Activated T-cell treated with anti-CD3 and anti-CD28 coated beads for 1 hour (primary cell): ENCODE measurements at places on chromosomes 11 and 22.

- DNase-seq: peak; percentile 29
These were observed at the start of gene LIF for GRCh38 chr22:30245985-30246813. LIF (minus strand) TSS chr22:30246759; CDS start chr22:30246695, 64 bp downstream.

GRCh38 chr11:120527111-120527761 is 15.7 kb downstream of the GRIK4 start:
- DNase-seq: no peak

DNA sequence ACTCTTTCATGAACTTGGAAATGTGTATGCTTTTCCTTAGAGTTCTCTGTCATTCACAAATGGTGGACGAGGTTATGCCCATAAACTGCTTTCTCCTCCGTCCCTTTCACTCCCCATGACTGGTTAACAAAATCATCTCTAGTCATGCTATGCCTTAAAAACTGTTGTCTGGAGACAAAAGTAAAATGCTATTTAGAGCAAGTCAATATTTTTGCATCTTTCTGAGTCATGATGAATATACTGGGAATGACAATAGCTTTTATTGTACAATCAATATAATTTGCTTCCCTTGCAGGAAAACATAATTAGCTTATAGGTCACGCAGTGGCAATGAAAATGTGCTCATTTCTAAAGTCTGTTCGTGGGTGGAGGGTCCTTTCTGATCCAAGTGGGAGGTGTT is 216.7 kb upstream of the SORL1-AS1 start:
- no peak for DNase-seq

DNA sequence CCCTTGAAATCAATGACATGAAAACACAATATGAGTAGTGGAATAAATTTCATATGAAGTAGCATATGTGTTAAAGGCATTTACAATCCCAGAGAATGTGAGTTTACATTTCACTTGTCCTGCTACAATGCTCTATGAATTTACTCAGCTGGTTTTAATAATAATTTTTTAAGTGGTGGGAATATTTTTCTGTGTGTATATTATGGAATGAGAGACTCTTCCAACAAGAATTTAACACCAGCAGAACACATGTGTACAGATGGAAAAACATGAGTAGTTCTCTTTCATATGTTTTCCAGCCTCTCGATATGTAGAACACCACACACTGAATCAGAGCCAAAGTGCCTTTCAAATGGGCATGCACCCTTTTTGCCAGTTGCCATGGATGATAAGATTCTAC is 170.4 kb downstream of the MAML2 start:
- no peak for DNase-seq

- no peak for DNase-seq
These were observed 110.1 kb downstream of the ETS1 start for GRCh38 chr11:128477278-128477677.

DNA sequence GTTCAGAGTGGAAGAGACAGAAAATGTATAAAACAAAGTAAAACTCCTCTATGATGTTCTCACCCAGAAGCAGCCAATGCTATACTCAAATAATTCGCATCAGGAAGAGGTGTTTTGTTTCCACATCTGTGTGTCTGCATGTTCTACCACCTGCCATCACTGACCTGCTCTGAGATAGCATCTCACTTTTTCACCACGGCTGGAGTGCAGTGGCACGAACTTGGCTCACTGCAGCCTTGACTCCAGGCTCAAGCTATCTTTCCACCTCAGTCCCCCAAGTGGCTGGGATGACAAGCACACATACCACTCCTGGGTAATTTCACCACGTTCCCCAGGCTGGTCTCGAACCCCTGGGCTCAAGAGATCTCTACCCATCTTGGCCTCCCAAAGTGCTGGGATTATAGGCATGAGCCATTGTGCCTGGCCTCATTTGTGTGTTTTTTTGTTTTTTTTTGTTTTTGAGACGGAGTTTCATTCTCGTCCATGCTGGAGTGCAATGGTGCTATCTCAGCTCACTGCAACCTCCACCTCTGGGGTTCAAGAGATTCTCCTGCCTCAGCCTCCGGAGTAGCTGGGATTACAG is 14.4 kb downstream of the TALDO1 start:
- DNase-seq: no peak

- DNase-seq: no peak
These were observed 117.5 kb upstream of the ALX4 start for GRCh38 chr11:44427432-44427831.

DNA sequence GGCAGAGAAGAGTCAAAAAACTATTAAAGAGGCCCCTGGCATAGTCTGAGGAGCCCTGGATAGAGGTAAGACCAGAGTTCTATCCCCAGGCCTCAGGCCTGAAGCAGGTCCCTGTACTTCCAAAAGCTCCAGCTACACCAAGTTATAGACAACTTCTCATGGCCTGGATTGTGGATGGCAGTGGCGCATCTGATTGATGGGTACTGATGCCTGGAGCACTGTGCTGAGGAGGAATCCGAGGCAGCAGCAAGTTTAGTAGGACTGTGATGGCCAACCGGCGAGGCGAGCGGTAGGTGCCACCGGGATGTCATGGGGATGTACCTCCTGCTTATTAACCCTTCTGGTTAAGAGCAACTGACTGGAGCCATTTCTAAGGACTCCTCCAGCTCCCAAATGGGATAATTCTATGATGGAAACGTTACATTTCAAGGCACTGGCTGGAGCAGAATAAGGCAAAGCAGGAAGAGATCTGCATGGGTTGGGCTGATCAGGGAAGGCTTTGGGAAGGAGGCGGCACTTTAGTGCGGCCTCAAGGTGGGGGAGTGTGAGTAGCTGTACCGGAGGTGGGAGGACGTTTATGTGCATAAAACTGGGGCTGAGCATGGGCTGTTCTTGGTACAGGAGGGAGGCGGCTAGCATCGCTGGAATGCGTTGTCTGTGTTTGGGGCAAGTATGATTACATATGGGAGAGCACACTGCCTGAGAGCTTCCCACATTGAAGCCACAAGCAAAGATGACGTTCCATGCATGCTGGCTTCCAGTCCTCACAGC is 24.2 kb upstream of the JAM3 start:
- no peak for DNase-seq
